Lower lobe of right lung (tissue), 2 donors: ENCODE measurements at places on chromosomes 6 and 20. TPM values are rescaled to one million over a fixed set of nuclear protein-coding genes. Genes with fewer than 3 reads are reported as not detected.

DNA sequence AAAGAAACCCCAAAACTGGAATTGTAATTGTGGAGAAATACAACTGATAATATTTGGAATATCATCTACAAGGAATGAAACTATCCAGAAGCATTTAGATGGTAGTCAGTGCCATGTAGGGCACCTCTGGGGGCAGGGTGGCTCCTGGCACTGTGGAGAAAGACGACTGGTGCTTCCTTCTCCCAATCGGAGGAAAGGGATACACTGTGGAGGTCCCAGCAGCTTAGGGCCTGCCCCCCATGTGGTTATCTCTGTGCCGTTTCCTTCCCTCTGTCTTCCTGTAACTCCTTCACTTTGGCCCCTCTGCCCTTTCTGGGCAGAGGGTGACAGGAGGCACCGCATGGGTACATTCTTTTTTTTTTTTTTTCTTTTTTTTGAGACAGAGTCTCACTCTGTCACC lies 178.4 kb downstream of the MTHFD1L start:
- no peak for DNase-seq

GRCh38 chr20:38838326-38838725 lies 32.8 kb downstream of the PPP1R16B start:
- no peak for DNase-seq

BPIFB4 gene
- total RNA-seq = not detected

SGK2 gene
- total RNA-seq = 1.2 TPM

- no peak for DNase-seq
These were observed 20.4 kb downstream of the RNF217 start for GRCh38 chr6:124982669-124983068.

CLPSL1 gene
- not detected for total RNA-seq
